ENCODE measurements at places on chromosomes 16 and 17. TPM values are rescaled to one million over a fixed set of nuclear protein-coding genes. Genes with fewer than 3 reads are reported as not detected.

DNA sequence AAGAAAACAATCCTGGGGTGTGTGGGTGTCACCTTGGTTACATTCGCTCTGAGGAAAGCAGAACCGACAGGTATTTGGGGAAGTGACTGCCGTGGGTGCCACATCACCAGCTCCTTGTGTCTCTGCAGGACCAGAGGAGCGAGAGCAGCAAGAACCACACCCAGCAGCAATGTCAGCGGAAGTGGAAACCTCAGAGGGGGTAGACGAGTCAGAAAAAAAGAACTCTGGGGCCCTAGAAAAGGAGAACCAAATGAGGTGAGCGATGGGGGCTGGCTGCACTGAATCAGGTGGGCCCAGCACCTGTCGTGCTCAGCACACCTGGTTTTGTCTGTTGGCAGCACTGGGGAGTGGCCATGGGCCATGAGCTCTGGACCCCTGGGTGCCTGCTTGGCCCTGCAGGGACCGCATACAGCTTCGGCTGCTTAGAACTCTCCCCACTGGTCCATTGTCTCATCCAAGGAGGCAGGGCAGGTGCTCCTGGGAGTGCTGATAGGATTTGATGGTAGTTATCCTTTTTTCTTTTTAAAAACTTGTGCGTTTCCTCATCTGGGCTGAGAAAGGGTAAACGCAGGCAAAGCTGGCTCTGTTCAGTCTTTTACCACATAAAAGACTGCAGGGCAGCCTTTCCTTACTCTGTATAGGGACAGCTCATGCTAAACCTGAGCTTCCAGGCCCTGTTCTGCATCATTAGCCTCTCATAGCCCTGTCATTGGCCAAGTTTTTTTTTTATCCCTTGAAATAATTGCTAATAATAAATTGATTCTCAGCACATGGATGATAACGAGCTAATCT is 29.4 kb downstream of the HMOX2 start:
- DNase-seq = peak; percentile 75

EFNB3 gene
- 0.08 TPM for total RNA-seq

GRCh38 chr16:28603381-28604185 is 6.3 kb downstream of the SULT1A1 start:
- DNase-seq = no peak

- no peak for DNase-seq
These were observed 11.7 kb downstream of the TMEM238L start for GRCh38 chr17:10792151-10792550.

DNA sequence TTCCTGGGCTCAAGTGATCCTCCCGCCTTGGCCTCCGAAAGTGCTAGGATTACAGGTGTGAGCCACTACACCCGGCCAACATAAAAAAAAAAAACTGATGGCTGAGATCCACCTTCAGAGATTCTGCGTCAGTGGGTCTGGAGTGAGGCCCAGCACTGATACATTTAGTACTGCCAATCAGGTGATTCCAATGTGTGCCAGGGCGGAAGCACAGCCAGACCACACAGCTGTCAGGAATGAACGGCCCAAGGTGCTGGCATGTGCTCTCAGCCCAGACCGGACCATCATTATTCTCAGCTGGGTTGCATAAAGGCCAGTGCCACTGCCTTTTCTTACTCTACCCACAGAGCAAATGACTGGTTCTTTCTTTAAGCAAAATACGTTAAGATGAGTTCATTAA is 1.2 kb upstream of the BCO1 start:
- no peak for DNase-seq
